Large intestine (tissue), 12 donors: ENCODE measurements at places on chromosomes 11 and 22. TPM values are rescaled to one million over a fixed set of nuclear protein-coding genes. Genes with fewer than 3 reads are reported as not detected.

- peaks cover 2% of the 10 kb centered on the region for H3K27me3 ChIP-seq
- H3K27ac ChIP-seq: no peak overlapping the region
- H3K4me1 ChIP-seq: no peaks in the 10 kb centered on the region
- no peak overlapping the region for H3K4me3 ChIP-seq
- H3K36me3 ChIP-seq: no peaks in the 10 kb centered on the region
- no peak for DNase-seq
These were observed 44.4 kb upstream of the SLC22A12 start for GRCh38 chr11:64546600-64546999.

DNA sequence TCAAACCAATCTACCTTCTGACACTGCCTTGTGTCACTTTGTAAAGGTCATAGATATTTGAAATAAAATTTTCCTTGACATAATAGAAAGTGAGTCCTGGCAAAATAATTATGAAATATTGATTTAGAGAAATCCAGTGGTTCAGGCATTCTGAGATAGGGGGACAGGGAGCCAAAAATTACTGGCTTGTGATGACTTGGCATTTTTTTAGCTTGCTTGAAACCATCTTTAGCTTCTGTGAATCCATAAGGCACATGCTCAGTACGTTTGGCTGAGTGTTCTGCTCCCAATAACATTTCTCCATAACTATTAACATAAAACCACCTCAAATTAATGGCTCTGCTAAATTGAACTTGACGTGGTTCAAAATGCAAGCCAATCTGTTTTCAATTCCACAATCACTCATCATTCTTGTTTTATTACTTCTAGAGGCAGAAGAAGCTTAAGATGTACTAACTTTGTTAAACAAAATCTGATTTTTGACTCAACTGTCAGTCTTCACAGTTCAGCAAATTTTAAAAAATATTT, 209.0 kb downstream of the LRRC4C start:
- H3K27ac ChIP-seq: no peak overlapping the region
- H3K4me1 ChIP-seq: no peaks in the 10 kb centered on the region
- DNase-seq: no peak
- no peaks in the 10 kb centered on the region for H3K27me3 ChIP-seq

- H3K27ac ChIP-seq: no peak overlapping the region
- H3K36me3 ChIP-seq: no peaks in the 10 kb centered on the region
- H3K27me3 ChIP-seq: peaks cover 19% of the 10 kb centered on the region
These were observed 430.6 kb downstream of the MIAT start for GRCh38 chr22:27088026-27088425.

MRGPRX4 gene
- not detected for polyA plus RNA-seq

GRCh38 chr22:38956551-38956950, 858 bp upstream of the APOBEC3A start:
- H3K27ac ChIP-seq: no peak overlapping the region
- peaks cover 32% of the 10 kb centered on the region for H3K4me1 ChIP-seq
- no peak overlapping the region for H3K4me3 ChIP-seq
- H3K27me3 ChIP-seq: no peaks in the 10 kb centered on the region

DNA sequence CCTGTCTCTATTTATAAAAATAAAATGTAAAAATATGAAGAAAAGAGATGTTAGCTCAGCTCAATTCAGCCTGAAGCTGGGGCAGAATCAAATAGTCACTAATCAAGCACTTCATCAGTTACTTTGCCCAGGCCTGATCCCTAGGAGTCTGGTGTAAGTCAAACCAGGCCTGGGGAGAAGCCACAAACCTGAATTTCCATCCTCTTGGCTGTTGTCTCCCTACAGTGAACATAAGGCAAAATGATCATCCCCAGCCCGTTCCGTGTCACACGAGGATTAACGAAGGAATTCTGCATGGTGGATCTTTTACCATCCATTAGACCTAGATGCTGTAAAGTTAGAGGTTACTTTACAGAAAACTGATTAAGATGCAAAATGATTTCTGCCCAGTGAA, 6.5 kb upstream of the NAALADL1 start:
- peaks cover 30% of the 10 kb centered on the region for H3K4me1 ChIP-seq
- H3K27me3 ChIP-seq: no peaks in the 10 kb centered on the region

GRCh38 chr22:38125751-38126201, 15.3 kb upstream of the BAIAP2L2 start:
- H3K4me3 ChIP-seq: no peak overlapping the region
- no peaks in the 10 kb centered on the region for H3K4me1 ChIP-seq
- no peak overlapping the region for H3K27ac ChIP-seq
- no peaks in the 10 kb centered on the region for H3K27me3 ChIP-seq

GRCh38 chr11:12702999-12703453, 28.8 kb downstream of the TEAD1 start:
- H3K27me3 ChIP-seq: no peaks in the 10 kb centered on the region
- no peaks in the 10 kb centered on the region for H3K36me3 ChIP-seq
- no peak overlapping the region for H3K27ac ChIP-seq

GRCh38 chr11:24697522-24698111, 200.8 kb downstream of the LUZP2 start:
- no peaks in the 10 kb centered on the region for H3K4me1 ChIP-seq
- no peaks in the 10 kb centered on the region for H3K36me3 ChIP-seq
- DNase-seq: no peak
- no peak overlapping the region for H3K4me3 ChIP-seq

DNA sequence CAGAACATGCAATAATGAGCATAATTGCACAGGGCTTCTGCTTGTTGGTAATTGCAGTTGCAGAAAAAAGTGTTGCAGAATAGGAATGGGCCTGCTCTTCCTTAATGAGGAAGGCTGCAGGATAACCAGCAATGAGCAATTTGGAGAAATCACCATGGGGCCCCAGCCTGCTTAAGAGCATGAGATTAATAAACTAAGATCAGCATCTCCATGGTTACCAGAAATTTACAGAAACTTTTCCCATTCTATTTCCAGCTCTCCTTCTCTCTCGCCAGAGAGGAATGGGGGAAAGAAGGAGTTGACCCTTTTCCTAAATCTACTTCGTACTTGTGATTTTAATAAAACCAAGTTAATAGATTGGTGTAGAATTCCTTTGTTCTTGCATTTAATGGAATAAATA, 80.9 kb upstream of the CSNK2A3 start:
- H3K4me3 ChIP-seq: no peak overlapping the region
- H3K4me1 ChIP-seq: no peaks in the 10 kb centered on the region
- H3K27ac ChIP-seq: no peak overlapping the region
- DNase-seq: no peak
- H3K36me3 ChIP-seq: no peaks in the 10 kb centered on the region
- peaks cover 6% of the 10 kb centered on the region for H3K27me3 ChIP-seq

DNA sequence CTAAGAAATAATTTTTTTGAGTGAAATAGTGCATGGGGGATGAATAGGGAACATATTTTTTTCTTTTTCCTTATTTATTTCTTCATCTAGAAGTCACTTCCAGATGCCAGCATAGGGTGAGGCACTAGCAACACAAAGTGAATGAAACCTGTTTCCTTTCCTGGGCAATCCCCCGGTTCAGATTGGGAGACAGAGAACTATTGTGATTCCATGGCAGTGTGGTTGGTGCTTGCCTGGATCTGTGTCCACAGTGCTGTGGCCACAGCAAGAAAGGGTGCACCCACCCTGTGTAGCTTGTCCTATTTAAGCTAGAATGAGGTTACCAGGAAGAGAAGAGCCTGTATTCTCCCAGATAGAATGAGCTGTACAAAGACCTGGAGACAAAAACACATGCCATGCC, 57.6 kb downstream of the SLC5A1 start:
- peaks cover 35% of the 10 kb centered on the region for H3K36me3 ChIP-seq
- DNase-seq: no peak
- H3K4me1 ChIP-seq: no peaks in the 10 kb centered on the region
- H3K4me3 ChIP-seq: no peak overlapping the region
- no peaks in the 10 kb centered on the region for H3K27me3 ChIP-seq

C22orf31 gene
- polyA plus RNA-seq: 1.5 TPM

DNA sequence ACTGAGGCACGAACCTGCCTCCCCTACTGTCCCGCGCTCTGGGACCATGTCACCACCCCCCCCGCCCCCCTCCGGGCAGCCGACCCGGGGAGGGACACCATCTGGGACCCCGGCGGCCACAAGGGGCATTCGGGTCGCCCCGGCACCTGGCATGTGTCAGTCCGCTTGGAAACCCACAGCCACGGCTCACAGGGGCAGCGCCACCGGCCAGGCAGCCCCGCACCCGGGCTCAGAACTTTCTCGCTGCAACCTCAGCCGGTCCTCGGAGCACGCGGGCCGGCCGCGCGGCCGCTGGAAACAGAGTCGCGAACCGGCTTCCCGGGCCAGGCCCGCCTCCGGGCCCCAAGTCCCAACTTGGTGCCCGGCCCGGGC, 159.9 kb upstream of the GRK3 start:
- no peaks in the 10 kb centered on the region for H3K27me3 ChIP-seq
- no peaks in the 10 kb centered on the region for H3K36me3 ChIP-seq
- H3K4me3 ChIP-seq: peak overlapping the region; percentile 50
- DNase-seq: no peak
- no peak overlapping the region for H3K27ac ChIP-seq
- peaks cover 13% of the 10 kb centered on the region for H3K4me1 ChIP-seq

DNA sequence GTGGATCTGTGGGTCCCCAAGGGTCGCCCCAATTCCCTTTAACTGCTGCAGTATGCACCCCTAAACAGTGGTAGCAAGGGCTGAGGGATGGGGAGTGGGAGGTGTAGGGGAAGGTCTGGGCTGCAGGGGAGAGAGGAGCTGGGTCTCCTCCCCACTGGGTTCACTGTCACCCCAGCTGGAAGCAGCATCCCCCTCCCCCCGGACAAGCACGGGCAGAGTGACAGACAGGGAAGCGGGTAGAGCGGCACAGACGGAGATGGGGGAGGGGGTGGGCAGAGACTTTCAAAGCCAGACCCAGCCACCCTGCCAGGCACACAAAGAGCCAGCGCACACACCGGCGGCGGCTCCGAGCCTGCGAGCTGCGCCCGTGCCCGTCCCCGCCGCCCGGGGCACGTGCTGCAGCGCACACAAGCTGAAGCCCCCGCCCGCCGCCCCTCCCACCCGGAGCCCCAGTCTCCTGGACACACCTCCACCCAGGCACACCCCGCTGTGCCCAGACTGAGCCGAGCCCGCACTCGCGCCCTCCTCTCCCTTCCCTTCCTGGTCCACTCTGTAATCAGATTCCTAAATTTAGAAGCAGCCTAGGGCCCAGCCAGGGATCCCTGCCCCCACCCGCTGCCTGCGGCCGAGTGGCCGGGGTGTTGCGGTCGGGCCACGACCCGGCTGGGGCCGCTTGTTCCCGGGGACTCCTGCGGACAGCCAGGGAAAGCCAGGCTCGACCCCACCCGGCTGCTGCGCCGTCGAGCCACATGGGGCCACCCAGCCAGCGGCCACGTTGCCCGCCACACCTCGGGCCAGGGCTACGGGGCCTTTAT, 935 bp upstream of the RCOR2 start:
- peak overlapping the region; percentile 49 for H3K4me3 ChIP-seq
- no peaks in the 10 kb centered on the region for H3K27me3 ChIP-seq
- peak; percentile 67 for DNase-seq

DNA sequence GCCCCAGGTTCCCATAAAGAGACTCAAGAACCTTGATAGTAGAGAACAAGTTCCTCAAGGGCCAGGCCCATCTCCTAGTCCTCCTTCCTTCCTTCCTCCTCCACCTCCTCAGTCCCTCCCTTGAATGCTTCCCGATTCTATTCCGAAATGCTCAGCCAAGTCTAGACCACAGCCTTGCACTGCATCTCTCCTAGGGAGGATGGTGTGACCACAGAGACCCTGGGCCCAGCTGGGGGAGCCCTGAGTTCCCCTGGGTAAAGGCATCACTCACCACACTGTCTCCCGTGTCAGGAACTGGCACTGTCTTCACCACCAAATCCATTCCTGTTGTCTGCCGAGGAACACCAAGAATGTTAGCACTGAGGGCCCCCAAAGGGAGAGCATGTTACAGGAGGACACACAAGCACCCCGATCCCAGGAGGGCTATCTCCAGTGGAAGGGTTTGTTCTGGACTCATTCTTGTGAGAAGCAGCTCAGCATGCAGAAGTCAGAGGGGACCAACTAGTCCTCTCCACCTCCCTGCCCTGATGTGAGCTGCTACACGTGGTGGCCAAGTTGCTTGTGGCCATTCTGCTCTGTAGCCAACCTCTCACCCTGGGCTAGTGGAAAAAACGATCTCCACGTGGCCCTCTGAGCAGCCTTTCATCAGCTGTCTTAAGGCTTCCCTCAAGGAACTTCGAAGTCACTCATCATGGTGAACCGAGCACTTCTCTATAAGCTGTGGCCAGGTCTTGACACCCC, 8.7 kb downstream of the IFT27 start:
- H3K27me3 ChIP-seq: no peaks in the 10 kb centered on the region
- no peak for DNase-seq
- H3K4me1 ChIP-seq: peaks cover 4% of the 10 kb centered on the region
- no peak overlapping the region for H3K27ac ChIP-seq
- H3K36me3 ChIP-seq: peaks cover 23% of the 10 kb centered on the region
